ENCODE measurements at places on chromosomes 4 and X.

DNA sequence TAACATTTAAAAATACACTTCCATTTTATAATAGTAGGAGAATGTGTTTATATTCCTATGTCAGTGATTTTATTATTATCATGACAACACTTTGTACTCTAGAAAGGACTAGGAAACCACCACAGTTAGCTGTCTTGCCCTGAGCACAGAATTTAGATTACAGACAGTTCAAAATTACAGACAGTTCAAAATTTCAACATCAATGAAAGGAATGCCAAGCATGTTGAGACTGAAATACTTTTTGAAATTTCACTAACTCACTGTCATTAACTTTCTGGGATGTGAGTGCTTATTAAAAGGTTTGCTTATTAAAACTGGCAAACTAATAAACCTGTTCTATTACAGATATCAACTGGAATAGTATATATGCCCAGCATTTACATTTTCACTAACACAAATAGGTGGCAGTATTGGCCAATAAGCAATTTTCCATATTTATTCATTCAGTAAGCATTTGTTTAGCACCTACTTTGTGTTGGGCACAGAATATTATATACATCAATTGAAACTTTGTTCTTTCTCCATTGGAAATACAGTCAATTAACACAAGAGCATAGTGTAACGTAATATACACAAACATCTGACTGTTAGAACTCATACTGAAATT lies 179.4 kb downstream of the FBXW7 start:
- DNase-seq = no peak

DNA sequence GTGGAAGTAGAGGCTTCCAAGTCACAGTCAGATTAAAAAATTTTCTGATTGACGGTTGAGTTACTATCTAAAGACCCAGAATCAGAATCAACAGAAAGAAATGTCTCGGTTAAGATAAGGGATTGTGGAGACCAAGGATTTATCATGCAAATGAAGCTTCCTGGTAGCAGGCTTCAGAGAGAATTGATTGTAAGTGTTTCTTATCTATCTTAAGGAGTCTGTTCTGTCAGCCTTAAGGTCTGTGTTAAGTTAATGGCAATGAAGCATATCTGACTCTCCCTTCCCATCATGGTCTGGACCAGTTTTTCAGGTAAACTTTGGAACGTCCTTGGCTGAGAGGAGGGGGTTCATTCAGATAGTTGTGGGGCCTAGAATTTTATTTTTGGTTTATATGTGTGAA lies 780.2 kb downstream of the FAM133A start:
- DNase-seq = no peak

- no peak for DNase-seq
These were observed 5.7 kb downstream of the PITX2 start for GRCh38 chr4:110617075-110617640.

GRCh38 chr4:108425988-108426387 lies 194.4 kb upstream of the RPL34 start:
- DNase-seq = no peak

DNA sequence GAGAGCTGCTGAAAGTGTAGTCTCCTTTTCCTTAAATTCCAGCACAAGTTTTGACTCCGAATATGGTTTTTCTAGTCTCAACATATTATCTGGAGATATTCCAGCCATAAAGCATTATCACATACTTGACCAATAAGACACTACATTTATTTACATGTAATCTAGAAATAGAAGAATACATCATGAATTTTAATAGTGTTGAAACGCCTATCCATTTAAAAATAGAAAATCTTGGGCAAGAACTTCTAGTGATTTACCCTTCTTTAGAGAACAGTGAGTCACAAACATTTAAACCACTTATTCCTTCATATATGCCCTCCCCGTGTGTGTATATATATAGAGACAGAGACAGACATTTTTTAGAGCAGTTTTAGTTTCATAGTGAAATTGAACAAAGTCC lies 161.5 kb downstream of the SOWAHB start:
- no peak for DNase-seq

DNA sequence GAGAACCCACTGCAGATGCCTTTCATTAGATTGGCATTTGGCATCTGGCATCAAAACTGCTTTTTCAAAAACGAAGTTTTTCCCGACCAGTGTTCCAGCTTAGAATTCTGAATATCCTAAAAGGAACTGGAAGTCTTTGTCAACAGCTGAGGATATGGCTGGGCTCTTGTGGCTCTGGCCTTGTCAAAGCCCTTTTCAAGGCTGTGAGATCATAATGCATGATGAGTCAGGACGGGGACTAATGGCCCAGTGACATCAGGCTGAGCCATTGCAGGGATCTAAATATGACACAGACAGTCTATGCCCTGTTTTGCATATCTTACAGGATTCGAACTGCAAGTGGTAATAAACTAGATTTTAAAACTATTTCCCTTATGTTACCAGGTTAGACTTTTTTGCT lies 306.4 kb downstream of the PTTG2 start:
- DNase-seq = no peak

GRCh38 chr4:142203505-142203904 lies 567.1 kb downstream of the IL15 start:
- DNase-seq = no peak

Data from activated naive CD4-positive, alpha-beta T cell treated with anti-CD3 and anti-CD28 coated beads, Interleukin-2, amount 50 U/mL, for 72 hours (primary cell).